PC-3 (cell line): ENCODE measurements at places on chromosomes 5 and 9. TPM values are rescaled to one million over a fixed set of nuclear protein-coding genes. Genes with fewer than 3 reads are reported as not detected.

FSTL4 gene
- total RNA-seq = 4.2 and 4.5 TPM in 2 replicates

PLGRKT gene
- 6.4 and 11.4 TPM in 2 replicates for total RNA-seq

SLC6A7 gene
- 0.29 and 0.35 TPM in 2 replicates for total RNA-seq

STING1 gene
- total RNA-seq = 6.5 and 12.6 TPM in 2 replicates

ARL14EPL gene
- not detected in 2 replicates for total RNA-seq

GRCh38 chr5:150596313-150596712, 44.1 kb upstream of the SYNPO start:
- H3K27ac ChIP-seq = no peak overlapping the region
- no peak for DNase-seq
- peaks cover 5% of the 10 kb centered on the region; the same call in 1 of the 2 replicates for H3K4me1 ChIP-seq
- H3K4me3 ChIP-seq = no peak overlapping the region
- no peaks in the 10 kb centered on the region for H3K36me3 ChIP-seq

DNA sequence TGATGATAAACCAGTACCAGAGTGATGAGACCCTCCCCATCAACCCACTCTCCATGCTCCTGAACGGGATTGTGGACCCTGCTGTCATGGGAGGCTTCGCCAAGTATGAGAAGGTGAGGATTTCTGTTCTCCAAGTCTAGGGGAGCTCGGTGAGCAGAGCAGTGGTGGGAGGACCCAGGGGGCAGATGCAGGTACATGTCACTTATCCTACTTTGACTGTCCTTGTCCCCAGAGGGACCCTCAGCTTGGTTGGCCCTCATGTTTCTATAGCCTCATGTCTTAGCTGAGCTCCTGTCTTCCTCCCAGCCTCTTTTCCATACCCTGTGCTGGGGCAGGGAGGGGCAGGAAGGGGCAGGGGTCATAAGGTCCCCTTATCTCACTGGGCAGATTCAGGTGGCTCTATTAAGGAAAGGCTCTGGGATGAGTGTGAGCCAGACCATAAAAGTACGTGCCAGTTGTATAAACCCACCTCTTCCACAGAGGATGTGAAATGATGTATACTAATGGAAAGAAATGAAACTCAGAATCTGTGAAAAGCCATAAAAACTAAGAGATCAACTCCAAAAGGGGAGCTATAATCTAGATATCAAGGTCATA, 38.0 kb upstream of the FOXI1 start:
- no peak for DNase-seq
- no peaks in the 10 kb centered on the region for H3K36me3 ChIP-seq
- no peaks in the 10 kb centered on the region for H3K4me1 ChIP-seq

DNA sequence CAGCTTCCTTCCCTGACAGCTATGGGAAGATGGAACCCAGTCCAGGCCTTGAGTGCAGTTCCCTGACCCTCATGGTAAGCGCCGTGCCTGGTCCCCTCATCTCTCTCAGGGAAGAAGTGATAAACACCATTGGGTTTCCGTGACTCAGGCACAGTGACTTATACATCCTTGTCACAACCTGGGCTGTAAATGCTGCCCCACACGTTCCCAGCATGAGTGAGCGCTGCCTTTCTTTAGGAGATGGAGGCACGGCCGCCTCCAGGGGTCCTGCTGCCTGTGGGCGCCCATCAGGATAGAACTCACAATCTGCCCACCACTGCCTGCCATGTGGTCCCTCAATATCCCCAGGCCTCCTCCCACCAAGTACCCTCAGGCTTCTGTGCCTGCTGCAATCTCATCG, 8.3 kb upstream of the NKD2 start:
- no peak overlapping the region for H3K27ac ChIP-seq
- H3K4me1 ChIP-seq = peaks cover 26% of the 10 kb centered on the region
- H3K27me3 ChIP-seq = peaks cover 40% of the 10 kb centered on the region
- DNase-seq = no peak
- H3K36me3 ChIP-seq = no peaks in the 10 kb centered on the region

- H3K4me3 ChIP-seq = no peak overlapping the region
- no peaks in the 10 kb centered on the region for H3K4me1 ChIP-seq
- peak; percentile 30 for DNase-seq
- no peaks in the 10 kb centered on the region for H3K27me3 ChIP-seq
- H3K36me3 ChIP-seq = peaks cover 32% of the 10 kb centered on the region
Observed at GRCh38 chr9:19087106-19088000, 15.4 kb downstream of the HAUS6 start.

- H3K36me3 ChIP-seq = 0 out of 2 replicates have a peak, but pooled peaks cover 4% of the 10 kb centered on the region
- peaks cover 9% of the 10 kb centered on the region; the same call in 1 of the 2 replicates for H3K4me1 ChIP-seq
- no peak overlapping the region for H3K27ac ChIP-seq
- DNase-seq = peak; percentile 56
- H3K4me3 ChIP-seq = peak overlapping the region; percentile 76
Observed at GRCh38 chr5:32312197-32312594, 543 bp downstream of the MTMR12 start.

DNA sequence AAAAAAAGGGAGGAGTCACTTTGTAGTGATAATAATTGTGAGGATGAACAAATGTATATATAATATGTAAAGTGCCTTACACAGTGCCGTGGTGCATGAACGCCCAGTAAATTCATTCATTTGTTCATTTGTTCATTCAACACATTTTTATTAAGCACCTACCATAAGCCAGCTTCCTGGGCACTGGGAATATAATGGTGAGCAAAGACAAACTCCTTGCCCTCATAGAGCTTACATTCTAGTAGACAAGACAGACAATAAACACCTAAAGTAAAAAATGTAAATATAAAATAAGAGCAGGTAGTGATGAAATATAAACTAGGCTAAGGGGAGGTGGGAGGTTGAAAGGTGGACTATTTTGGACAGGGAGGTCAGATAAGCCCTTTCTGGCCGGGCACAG, 32.0 kb downstream of the SPRY4 start:
- no peak overlapping the region for H3K4me3 ChIP-seq
- no peak for DNase-seq
- no peaks in the 10 kb centered on the region for H3K27me3 ChIP-seq
- H3K27ac ChIP-seq = no peak overlapping the region

DNA sequence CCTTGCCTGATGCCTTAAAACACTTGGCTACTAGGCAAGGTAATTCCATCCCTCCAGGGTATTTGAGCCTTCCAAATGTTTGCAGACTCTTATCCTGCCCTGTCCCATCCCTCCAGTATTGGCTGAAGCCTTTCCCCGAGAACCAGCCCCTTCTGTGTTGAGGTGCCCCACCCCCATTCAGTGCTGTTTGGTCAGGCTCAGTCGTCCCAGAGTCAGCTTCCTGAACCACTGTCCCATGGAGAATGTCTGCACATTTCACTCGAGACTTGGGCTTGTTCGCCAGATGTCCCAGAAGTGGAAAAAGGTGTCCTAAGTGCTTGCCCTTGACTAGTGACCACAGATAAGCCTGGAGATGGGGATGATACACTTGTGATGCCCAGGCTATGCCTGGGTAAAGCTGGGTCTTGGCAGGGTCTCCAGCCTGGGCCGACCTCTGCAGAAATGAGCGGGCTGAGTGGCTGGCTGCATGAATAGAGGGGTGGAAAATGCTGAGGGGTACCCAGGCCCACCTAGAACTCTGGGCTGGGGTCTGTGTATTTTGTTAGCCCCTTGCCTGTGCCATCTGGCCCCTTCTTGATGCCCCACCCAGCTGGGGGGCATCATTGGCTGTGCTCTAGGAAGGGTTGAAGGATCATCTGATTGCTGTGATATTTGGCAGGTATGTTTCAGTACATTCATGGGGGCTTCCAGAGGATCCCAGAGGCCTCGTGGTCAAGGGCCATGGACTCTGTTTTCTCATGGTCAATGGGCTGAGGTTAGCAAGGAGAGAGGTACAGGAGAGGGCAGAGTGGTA, 178.4 kb downstream of the MACROH2A1 start:
- H3K4me1 ChIP-seq = peaks cover 15% of the 10 kb centered on the region
- H3K36me3 ChIP-seq = no peaks in the 10 kb centered on the region
- H3K27me3 ChIP-seq = no peaks in the 10 kb centered on the region
- no peak overlapping the region for H3K4me3 ChIP-seq
- no peak overlapping the region for H3K27ac ChIP-seq

- no peaks in the 10 kb centered on the region for H3K36me3 ChIP-seq
- DNase-seq = peak; percentile 64
- H3K27ac ChIP-seq = no peak overlapping the region
- H3K4me3 ChIP-seq = no peak overlapping the region
Observed at GRCh38 chr5:136374003-136374402, 8.7 kb upstream of the TRPC7 start.

DNA sequence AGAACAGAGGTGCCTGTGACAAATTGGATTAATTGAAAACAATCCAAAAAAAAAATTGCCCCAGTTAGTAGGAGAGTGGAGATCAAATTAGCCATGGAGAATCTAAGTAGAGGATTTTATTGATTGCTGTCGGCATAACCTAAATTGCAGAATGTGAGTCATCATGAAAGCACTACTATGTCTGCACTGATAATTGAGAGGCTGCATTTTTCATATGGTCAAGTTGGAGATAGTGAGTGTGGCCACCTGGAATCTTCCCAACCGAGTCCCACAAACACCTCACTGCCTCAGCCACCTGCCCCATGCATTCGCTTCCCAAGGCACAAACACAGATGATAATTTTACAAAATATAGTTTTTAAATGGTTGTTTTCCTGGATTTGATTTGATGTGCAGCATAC, 123.7 kb downstream of the NTRK2 start:
- no peaks in the 10 kb centered on the region for H3K27me3 ChIP-seq
- H3K36me3 ChIP-seq = no peaks in the 10 kb centered on the region
- H3K27ac ChIP-seq = no peak overlapping the region
- DNase-seq = no peak
- no peaks in the 10 kb centered on the region for H3K4me1 ChIP-seq
- no peak overlapping the region for H3K4me3 ChIP-seq
